GM12865 (cell line): ENCODE measurements at places on chromosomes 4 and X.

GRCh38 chrX:107628662-107629539 is 591 bp downstream of the PRPS1 start:
- peak; percentile 62 for DNase-seq

GRCh38 chrX:72141372-72142004 is 9.8 kb upstream of the RTL5 start:
- peak; percentile 45 for DNase-seq

GRCh38 chr4:76697129-76697803 is 200.7 kb downstream of the SOWAHB start:
- DNase-seq: peak; percentile 90

DNA sequence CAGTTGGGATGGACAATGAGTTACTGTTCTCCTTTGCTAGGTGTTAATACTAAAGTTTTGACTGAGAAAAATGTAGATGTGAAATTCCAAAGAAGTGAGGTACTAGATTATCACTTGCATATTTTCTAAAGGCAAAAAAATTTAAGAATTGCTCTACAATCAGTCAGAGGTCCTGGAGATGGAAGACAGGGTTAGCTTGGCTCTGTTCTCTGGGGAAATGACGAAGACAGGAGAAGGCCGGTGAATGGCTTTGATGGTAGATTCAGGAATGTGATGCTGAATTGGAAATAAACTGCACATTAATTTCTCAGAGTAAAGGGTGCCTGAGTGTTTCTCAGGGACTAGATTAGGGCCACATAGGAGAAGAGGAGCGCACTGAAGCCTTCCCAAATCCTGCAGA is 214.0 kb upstream of the LEF1 start:
- DNase-seq: no peak

GRCh38 chrX:115023139-115023538 is 5.7 kb upstream of the IL13RA2 start:
- no peak for DNase-seq

DNA sequence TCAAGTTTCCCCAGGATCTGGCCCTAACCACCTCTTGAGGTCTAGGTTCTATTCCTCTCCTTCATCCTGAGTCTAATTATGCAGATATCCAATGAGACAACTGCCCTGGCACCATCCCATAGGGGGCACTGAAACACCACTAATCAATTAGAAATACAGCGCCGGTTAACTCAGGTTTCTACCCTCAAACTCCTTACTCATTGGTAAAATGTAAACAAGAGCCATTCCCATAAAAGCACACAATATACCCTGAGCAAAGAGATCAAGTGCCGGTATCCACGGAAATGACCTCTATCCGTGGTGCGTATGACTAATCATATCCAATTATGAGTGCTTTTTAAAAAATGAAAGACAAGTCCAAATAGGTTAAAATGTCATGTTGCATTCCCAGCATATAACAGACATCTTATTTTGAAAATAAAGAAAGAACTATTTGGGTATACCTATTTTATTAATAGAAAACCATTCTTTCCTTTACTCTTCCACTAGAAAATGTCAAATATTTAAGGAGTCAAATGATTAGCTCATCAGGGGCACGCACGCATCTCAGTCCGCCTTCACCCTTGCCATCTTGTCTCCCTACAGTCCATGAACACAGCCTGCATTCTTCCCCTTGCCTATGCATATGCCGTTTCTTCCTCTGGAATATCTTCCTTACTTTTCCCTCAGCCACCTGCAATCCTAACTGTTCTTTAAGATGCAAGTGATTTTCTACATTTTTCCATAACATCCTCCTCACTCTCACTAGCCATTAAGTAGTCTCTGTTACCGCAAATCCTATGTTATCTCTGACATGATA is 141.1 kb downstream of the MAML3 start:
- DNase-seq: peak; percentile 23

DNA sequence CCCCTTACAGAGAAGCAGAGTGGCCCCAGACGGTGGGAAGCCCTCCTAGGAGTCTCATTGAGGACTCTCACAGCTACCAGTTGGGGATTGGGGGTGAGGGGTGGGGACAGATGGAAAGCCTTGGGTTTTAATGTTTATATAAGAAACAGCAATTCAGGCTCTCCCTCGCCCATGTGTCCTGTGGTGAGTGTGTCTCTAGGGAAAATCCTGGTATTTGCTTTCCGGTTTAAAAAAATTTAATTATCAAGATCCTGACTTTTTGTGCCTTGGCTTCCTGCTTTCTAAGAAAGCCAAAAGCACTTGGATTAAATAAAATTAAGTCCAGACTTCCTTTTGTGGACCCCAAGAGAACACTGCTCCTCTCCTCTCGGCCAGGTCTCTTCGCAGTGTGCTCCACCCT is 93.8 kb downstream of the SOWAHB start:
- DNase-seq: no peak

DNA sequence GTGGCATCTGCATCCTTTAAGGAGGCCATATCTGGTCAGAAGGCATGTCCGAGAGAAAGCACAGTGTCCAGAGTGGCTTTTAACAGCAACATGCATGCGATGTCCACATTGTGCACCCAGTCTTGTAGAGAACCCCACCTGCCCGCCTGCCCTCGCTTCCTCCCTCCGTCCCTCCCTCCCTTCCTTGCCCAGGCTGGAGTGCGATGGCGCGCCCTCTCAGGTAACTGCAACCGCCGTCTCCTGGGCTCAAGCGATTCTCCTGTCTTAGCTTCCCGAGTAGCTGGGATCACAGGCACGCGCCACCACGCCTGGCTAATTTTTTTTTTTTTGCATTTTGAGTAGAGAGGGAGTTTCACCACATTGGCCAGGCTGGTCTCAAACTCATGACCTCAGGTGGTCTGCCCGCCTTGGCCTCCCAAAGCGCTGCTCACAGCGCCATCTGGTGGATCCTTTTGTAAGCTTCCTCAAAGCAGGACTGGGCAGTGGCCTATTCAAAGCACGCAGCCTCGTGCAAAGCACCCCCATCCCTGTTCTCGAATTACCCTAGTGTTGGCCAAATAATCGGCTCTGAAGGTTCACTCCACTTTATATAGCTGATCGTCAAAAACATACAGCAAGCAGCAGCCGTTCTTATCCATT is 15.0 kb downstream of the BRCC3 start:
- DNase-seq: peak; percentile 35

DNA sequence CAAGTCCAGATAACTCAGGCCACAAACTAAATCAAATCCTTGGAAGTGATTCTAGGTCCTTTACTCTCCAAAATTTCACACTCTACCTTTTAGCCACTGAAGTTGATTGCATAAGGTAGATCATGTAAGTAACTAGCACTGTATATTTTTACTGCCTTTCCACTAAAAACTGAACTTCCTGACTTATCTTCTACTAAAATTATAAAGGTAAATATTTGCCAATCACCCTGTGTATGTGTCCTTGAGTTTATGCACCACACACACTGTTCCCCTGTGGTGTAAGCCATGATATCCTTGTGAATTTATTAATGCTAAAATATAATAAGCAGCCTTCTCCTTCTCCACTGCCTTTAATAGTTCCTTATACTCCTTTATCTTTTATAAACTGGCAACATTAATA is 25.6 kb downstream of the RPS6KA6 start:
- DNase-seq: no peak

- DNase-seq: no peak
These were observed 139.8 kb downstream of the WDFY3 start for GRCh38 chr4:84826681-84827080.

DNA sequence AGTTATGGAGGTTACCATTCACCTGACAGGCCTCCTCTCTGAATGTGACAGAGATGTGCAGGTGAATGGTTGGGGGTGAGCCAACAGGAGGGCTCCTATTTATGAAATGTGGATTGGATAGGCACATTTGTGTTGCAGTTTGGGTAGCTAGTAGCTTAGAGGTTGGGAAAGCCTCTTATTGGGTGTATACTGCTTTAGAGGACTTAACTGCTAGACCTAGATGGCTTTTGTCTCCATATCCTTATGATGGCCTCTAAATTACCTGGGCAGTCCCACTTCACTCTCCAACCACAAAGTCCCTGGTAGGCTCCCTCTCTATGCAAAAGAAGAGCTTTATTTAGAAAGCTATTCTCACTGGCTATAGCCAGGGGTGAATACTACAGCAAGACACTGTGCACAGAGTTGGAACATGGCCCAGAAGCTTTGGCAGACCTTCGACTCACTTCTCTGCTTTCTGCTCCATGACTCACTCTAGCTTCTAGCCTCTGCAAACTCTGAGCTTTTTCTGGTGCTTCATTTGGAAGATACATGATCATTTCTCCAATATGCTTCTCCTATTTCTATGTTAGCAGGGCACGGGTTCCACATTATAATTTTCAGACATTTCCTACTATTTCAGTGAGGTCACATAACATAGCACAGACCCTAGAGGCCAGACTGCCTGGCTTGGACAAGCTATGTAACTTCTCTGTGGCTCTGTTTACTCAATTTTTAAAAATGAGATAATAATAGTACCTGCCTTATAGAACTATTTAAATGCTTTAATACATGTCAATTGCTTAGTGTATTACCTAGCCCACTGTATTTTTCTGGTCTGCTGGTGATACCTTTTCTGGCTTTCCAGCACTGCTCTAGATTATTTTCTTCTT is 6.0 kb upstream of the VGLL1 start:
- no peak for DNase-seq

DNA sequence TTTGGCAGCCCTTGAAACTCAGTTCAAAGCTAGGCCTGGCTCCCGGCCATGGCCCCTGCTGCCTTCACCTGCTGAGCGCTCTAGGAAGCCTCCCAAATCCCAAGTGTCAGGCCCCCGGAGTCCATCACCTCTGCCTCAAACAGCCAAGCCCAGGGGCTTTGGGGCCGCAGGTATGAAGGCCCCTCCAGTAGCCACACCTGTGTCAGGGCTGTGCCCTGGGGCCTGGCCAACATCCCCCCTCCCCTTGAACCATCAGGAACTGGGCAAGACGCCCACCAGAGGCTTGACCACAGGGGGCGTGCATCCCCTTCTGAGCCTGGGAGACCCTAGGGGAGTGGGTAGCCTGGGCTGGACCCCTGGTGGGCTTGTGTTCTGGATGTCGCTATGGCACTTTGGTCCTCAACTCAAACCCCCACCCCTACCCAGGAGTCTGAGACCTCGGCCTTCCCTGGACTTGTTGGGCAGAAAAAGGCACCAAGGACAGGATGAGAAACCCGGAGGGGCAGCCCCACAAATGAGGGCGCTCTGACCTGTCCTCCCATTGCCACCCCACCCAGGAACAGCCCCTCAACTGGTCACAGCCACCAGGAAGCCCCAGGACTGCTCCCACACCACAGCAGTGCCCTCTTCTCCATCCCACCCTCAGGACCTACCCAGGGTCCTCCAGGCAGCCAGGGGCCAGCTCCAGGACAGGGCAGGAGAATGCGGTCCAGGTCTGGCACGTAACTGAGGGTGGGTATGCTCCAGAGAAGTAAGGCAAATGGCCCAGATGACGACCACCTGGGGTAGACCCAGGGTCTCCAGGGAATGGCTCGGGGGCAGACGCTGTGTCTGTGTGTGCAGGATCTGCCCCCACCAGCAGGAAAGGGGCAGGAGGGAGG is 4.2 kb upstream of the SLBP start:
- no peak for DNase-seq

- no peak for DNase-seq
These were observed 12.8 kb upstream of the GUCY1B1 start for GRCh38 chr4:155745984-155746383.

DNA sequence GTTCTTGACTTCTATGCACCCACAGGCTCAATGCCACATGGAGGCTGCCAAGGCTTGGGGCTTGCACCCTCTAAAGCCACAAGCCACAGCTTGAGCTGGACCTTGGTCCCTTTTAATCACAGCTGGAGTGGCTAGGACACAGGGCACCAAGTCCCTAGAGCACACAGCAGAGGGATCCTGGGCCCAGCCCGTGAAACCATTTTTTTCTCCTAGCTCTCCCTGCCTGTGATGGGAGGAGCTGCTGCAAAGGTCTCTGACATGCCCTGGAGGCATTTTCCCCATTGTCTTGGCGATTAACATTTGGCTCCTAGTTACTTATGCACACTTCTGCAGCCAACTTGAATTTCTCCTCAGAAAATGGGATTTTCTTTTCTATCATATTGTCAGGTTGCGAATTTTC is 410.9 kb downstream of the GRID2 start:
- DNase-seq: no peak

GRCh38 chr4:133145241-133145640 is 3.9 kb upstream of the PCDH10 start:
- DNase-seq: no peak

- no peak for DNase-seq
These were observed 1.7 kb downstream of the FRAS1 start for GRCh38 chr4:78058591-78059523.

DNA sequence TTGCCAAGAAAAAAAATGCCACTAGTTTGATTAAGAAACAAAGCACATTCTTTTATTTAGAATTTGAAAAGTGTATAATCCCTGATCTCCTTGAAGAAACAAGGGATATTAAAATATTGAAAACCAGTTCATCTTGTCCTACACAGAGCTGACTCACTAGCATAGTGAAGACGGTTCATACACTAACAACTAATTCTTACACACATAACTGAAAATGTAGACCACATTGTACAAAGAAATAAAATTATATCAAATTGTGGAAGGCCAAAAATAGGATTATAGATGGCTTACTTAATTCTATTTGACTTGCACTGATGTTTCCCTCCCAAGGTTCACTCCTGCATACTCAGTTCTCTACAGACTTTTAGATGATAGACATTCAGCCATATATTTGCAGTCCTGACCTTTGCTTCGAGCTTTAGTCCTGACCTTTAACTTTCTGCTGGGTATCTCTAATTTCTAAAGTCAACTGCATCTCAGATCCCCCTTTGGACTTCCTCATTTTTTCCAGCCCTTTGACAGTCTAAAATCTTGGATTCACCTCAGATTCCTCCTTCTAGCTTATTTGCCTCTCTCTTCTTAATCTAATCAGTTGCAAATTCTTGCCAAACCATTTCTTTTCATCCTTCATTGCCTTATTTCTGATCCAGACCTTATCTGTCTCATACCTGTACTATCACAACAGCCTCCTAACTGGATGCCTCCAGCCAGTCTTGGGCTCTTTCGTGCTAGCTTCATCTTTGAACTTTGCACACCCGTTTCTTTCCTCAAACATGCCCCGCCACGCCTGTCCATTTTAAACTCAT is 4.5 kb upstream of the WWC2 start:
- no peak for DNase-seq

DNA sequence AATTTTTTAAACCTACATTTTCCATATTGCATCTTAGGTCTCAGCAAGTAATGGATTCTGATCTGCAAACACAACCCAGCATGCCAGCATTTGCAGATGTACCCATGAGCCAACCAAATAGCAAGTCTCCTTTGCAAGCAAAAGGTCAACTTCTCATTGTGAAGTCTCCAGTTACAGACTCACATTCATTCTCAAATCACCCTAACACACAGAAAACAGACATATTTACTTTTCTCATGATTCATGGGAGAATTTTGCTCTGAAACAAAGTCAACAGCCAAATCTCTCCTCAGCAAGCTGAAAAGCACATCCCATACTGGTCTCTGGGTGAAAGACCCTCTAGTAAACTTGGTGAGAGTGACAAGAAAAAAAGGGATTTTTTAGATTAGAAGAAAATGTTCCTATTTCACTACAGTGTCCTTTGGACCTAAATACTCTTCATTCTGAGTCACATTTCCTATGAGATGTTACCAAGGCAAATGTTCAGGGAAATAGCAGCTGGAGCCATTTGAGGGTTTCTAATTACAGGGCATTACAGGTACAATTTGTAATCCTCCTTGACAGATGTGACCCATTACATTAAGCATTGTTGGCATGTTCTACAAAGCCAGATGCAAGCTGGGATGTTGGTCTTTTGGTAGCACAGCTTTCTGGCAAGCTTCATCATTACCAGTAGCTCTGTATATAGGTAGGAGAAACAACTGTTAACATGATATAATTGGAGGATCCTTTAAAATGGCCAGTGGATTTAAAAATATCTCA is 383.3 kb downstream of the SMARCA1 start:
- DNase-seq: no peak
